ENCODE measurements at places on chromosomes 4 and X. TPM values are rescaled to one million over a fixed set of nuclear protein-coding genes. Genes with fewer than 3 reads are reported as not detected.

DNA sequence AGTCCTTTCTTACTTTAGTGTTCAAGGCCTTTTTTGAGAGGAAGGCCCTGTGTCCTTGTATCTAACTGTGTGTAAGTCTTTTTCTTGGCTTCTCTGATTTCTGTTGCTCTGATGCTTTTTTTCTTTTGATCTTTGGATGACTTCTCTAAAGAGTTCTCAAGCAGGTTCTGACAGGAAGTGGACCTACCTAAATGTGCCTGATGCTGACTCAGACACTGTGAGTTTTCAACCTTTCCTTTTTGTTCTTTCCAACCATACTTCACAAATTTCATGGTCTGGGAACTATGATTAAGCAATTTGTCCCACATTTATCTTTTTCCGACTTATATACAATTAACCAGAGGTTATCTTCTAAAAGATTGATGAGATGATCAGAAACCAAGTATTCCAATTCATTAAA is 96.5 kb downstream of the SYTL5 start:
- DNase-seq, result no peak

DNA sequence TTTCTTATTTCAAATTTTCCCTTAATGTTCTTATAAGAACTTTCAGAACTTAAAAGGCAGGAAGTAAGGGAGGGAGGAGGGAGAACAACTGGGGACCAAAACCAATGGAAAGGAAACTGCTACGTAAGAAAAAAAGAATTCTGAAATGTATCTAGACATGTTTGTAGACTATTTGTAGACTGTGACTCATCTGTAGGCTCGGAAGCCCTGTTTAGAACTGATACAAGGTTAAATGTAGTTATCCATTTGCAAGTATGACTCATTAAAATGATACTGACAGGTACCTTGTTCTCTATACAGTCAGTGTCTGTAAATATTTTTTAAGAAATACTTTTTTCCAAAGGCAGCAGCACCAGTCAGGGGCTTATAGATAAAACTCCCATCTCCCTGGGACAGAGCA is 202.0 kb downstream of the DHX15 start:
- no peak for DNase-seq

DNA sequence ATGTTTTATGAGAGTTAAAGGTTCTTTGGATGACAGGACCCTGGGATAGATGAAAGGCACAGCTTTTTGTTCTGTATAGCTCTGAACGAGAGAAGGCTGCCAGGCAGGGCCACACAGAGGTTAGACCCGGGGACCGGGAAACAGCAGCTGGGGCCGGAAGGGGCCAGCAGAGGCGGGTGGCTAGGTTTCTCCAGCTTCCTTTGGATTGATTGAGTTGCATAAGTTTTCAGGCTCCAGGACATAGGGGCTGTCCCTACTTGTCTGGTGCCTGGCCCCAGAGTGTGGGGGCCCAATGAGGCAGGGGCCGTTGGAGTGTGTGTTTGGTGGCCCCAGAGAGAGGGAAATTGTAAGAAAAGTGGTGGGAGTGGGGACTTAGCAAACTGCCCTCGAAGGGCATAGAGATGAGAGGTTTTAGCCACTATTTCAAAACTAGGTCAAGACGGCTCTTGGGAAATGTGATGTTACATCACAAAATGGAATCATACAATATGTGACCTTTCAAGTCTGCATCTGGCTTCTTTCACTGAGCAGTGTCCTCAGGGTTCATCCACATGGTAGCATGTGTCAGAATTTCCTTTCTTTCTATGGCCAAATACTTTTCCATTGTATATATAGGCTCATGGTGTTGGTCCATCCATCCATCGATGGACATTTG is 3.7 kb downstream of the ZFP92 start:
- DNase-seq, result no peak

Gene GPRASP1
- 4.1 TPM for total RNA-seq

Gene RTL5
- total RNA-seq, result 21.1 TPM

Gene AFF2
- 8.4 TPM for total RNA-seq

Gene TGIF2LX
- not detected for total RNA-seq

DNA sequence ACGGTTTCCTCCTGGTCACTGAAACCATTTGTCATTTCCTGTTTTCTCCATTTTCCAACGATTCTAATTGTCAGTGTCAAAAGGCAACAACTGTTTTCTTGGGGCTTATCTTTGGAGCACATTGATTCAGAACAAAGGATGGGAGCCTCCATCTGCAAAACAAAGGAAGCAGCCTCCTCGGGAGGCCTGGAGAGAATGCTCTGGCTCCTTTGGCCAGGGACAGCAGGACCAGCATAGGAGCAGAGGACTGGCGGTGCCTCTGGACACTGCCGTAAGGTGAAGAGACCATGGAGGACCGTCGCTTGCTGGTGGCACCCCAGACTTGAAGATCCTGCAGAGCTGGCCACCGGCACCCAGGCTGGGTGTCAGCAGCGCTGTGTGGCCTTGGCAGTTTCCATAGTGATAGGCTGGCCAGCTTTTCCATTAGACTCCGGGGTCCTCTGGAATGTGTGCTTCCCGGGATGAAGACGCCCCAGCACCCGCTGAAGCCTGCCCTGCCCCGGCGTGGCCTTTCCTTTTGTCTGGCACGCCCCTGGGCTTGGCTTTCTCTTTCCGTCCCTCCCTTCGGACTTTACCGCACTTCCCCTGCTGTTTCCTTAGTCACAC is 61.1 kb upstream of the MTM1 start:
- DNase-seq, result no peak

Gene ARSD
- total RNA-seq, result 76.8 TPM

DNA sequence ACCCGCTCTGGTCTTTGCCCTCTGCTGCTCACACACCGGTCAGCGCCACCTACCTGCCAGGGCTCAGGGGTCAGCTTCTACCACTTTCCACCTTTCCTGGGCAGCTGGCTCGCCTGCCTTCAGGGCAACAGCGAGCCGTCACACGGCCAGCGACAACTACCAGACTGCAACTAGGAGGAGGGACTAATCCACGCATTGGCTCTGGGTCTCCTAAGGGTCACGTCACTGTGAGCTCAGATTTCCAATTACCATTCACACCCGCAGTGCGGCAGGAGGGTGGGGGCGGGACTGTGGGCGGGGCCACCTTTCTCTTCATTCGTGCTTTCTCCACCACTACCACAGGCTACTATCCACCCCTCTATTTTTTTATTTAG is at the start of gene BEX5:
TSS of gene BEX5 (minus strand) at position 172 of the 374 bp plus-strand sequence. CDS start 1,712 bp downstream, outside the sequence.
- DNase-seq, result peak; percentile 42

DNA sequence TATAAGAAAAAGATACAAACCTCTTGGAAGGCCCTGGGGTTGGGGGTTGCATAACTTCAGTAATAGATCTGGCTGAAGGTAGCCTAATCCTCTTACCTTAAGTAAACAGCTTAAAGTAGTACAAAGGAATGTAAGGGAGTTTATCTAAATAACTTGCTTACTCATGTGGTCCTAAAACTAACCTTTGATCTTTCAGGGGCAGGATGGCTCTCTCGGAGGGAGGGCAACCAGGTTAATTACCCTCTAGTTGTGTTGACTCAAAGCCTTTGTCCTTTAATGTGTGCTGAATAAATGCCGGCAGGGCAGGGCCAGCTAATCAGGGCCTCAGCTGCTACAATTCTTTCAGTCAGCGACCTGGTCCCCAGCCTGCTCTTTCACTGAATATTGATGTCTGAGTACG is 822.0 kb upstream of the SLIT2 start:
- no peak for DNase-seq

DNA sequence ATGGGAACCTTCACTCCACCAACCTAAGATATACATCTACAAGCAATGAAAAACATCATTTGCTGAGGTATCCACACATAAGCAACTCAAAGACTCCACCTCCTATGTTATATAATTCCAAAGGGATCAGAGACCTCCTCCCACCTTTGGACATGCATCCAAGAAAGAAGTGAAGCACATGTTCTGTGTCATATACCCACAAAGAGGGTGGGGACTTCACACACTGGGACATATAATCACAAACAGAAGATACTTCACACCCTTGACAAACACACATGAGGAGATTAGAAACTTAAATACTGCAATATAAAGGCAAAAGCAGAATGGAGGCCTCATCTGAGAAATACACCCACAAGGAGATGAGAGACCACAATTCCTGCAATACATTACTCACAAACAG is 25.4 kb downstream of the SUV39H1 start:
- no peak for DNase-seq

DNA sequence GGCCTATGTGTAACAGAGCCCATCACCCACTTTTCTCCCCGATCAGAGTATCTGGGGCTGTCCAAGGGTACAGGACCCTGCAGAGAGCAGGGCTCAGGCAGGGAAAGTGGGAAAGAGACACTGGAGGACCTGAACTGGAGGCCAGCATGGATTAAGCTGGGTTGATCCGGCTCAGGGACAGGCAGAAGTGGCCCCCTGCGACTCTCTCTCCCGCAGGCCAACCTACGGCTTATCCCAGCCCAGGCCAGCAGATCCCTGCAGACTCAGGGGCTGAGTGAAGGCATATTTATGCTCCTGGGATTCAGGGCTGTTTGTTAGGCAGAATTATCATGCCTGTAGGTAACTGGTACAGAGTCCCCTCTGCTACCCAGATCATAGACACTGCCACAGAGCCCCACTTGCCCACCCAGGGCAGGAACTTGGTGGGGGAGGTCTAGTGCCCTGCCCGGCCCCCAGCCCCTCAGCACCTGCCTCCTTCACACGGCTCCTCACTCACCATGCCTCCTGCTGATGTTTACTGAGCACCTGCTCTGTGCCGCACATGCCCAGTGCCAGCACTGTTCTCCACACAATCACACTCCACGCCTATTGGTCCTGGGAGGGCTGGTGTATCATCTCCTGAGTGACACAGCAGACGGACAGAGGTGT is 87.3 kb downstream of the ADRA2C start:
- no peak for DNase-seq

Gene SATL1
- total RNA-seq, result 0.51 TPM

- peak; percentile 41 for DNase-seq
Observed at GRCh38 chrX:139203651-139204570, 326.6 kb upstream of the F9 start.

GRCh38 chrX:144916785-144917184 is 330.5 kb upstream of the SPANXN1 start:
- no peak for DNase-seq

Gene IGSF1
- 14.6 TPM for total RNA-seq

Gene BMPR1B
- total RNA-seq, result 21.1 TPM

- no peak for DNase-seq
Observed at GRCh38 chr4:156638334-156638733, 333.3 kb downstream of the PDGFC start.

Gene PAK3
- total RNA-seq, result 18.4 TPM

DNA sequence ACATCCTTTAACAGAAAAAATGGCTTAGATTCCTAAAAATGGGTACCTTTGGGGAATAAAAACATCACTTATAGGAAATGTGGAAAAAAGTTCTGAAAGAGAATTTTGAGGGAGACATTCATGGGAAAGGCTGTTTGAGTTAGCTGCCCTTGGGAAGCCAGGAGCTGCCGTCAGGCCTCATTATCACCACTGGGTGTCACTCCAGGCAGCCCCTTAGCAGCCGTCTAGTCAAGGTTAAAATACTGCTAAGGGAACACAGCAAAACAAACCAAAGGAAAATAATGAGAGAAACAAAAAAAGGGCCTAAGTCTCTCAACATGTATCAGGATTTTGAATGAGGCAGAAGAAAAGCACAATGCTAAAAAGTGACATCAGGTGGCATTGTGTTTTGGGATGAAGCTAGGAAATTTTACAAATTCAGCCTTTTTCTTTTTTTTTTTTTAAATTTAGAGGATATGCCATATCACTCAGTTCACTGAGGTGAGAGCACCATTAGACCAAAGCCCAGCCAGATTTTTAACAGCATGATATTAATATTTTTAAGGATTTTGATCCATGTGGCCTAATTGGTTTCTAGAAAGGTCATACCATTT is 235.3 kb downstream of the GPAT3 start:
- DNase-seq, result peak; percentile 21

Gene GPM6B
- total RNA-seq, result 20.4 TPM

DNA sequence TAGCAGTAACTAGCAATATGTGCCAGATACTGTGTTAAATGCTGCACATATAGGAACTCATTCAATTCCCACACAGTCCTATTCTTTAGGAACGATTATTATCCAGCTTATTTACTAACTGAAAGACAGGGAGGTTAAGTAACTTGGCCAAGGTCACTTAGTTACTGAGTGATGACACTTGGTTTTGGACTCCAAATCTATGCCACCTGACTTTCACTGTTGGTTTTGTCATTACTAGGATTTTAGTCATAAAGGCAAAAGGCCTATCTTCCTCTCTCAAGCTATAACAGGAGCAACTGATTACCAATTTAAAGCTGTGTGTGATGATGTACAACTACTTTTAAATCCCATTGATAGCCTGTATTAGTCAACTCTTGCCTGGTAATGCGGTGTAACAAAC is 138.9 kb upstream of the STX18 start:
- no peak for DNase-seq

DNA sequence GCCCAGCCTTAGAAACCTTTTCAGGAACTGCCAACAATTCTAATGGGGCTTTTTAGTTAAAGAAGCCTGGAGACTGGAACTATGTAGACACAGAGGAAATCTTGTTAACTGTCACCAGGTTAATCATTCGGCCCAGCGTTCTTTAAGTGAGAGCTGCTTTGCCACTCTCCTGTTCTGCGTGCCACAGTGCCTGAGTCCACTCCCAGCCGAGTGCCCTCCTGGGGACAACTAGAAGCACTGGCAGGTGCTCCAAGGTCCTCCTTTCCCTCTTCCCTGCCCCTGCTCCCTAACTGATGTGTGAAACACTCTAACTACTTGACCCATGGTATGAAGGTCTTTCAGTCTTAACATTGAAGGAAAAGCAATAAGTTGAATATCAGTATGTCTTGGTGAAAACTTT is 151.2 kb upstream of the TLL1 start:
- no peak for DNase-seq

GRCh38 chrX:1802912-1803311 is 188.1 kb downstream of the ASMT start:
- no peak for DNase-seq

DNA sequence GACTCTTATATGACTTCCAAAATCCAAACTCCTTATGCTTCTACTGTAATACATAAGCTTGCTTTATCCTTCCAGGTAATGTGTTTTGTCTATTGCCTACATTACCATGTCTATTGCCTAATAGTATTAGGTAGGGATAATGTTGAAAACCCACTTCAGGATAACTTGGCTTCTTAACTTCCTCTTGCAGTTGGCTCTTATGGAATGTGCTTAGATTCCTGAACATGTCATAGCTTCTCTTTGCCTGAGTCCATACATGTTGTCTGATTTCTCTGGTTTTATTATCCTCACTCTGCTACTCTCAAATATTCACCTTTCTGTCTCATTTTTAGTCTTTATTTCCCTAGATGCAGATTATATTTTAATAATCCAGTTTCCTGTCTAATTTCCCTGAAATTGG is 599.9 kb downstream of the IL15 start:
- no peak for DNase-seq

DNA sequence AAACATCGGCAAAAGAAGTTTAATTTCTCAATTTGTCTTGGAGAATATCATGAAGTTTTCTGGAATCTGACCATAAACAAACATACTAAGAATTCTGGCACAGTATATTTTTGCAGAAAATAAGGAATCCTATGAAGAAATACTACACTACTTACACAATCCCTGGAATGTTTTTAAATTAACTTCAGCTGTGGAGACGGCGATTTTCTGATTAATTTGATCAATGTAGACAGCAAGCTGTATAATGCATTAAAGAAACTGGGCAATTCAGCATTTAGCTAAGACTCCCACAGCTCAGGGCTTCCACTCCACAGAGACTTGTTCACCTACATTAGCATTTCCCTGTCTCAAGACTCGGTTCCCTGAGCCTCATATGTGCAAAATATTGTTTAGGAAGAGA is 12.2 kb downstream of the EGFL6 start:
- no peak for DNase-seq

GRCh38 chrX:56618323-56618722 is 54.9 kb downstream of the UBQLN2 start:
- no peak for DNase-seq

- DNase-seq, result no peak
Observed at GRCh38 chr4:108391701-108392455, 223.1 kb upstream of the LEF1 start.

Measured in progenitor cell of endocrine pancreas (in vitro differentiated cells).